Anterior cingulate cortex (tissue), 58 donors: ENCODE measurements at places on chromosomes 12 and 14.

DNA sequence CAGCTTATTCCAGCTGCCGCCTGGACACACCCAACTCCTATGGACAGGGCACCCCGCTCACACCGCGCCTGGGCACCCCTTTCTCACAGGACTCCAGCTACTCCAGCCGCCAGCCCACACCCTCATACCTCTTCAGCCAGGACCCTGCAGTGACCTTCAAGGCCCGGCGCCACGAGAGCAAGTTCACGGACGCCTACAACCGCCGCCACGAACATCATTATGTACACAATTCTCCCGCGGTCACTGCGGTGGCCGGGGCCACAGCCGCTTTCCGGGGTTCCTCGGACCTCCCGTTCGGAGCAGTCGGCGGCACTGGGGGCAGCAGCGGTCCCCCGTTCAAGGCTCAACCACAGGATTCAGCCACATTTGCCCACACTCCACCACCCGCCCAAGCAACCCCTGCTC is 5.9 kb downstream of the SETD1B start:
- no peak for DNase-seq

GRCh38 chr12:52126605-52127578 is 47.4 kb downstream of the SMIM41 start:
- DNase-seq: no peak

- no peak for DNase-seq
These were observed 31.2 kb downstream of the RBM19 start for GRCh38 chr12:113934946-113935345.

DNA sequence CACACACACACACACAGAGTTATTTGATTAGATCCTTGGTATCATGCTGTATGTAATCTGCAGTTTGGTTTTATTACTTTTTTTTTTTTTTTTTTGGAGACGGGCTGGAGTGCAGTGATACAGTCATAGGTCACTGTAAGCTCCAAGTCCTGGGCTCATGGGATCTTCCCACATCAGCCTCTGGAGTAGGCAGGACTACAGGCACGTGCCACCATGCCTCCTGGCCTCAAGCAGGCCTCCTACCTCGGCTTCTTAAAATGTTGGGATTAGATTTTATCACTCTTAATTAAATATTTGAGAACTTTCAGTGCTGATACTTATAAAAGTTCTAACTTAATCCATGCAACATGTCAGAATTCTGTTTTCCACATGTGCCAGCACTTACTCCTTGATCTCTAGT is 31.3 kb upstream of the PSEN1 start:
- no peak for DNase-seq

DNA sequence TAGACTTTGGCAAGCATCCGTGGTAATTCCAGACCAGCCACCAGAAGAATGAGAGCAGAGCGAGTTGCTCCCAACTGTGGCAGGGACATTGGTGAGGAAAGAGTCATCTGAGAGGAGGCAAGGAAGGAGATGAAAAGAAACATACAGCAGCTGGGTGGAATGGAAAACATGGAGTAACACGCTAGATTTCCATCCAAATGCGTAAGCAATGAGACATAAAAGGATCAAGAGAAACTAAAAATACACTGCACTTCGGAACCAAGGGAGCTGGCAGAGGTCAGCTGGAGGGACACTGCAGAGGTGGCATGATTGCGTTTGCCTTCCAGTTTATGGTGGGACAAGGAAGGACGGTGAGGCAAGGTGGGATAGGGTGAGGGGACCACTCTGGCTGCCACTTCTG is 82.9 kb downstream of the DDX51 start:
- DNase-seq: no peak
